ENCODE measurements at places on chromosomes 12 and 14.

DNA sequence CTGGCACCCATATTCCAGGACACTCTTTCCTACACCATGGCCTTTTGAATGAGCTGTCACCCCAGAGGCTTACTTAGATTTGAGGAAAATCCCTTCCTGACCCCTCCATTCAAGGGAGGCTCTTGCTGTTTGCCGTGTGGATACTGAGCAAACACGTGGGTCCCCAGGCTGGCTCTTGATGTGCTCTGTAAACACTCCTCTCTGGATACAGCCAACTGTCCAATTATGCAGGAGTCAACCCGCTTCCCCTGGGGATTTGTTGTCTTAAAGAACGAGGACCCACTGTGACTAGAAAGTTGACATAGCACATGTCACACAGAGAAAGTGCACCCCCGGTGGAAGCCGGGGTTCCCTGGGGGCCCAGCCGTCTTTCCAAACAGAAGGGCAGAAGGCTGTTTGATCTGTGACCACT lies 75.8 kb upstream of the CEP83 start:
- no peak for DNase-seq

DNA sequence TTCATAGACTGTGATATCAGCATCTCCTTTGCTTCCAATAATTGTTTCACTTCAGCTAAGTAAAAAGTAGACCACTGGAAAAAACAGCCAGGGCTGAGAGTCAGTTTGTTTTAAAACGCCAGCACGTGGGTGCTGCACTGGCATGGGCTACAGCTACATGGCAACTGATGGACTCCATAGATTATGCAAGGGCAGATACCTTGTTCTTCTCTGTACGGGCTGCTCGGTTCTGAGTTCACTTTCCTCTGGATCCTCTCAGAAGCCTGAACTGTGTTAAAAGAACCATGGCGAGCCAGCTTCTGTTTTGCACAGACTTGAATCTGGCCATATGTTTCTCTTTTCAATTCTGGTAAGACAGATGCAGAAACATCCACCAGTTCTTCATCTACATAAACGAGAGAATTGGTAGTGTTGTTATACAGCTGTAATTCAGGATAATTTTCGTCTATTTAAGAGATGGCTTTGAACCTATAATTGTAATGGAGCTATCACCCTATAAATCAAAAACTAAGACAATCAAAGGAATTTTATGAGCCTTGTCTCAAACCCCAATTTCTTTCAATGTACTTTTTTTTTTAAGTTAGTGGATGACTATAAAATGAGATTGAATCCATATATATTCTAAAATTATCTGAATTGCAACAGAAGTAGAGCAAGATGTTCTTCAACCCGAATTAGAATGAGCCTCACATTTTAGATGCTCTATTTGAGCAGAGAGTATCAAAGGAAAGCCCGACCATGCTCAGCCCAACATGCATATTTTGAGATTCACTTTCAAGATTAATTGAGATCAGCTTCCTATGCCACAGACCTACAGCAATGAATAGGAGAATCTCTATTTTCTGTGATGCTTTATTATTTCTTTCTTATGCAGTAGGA lies 31.5 kb downstream of the E2F7 start:
- DNase-seq, result no peak

- DNase-seq, result no peak
These were observed 16.4 kb downstream of the WSB2 start for GRCh38 chr12:118044577-118044976.

DNA sequence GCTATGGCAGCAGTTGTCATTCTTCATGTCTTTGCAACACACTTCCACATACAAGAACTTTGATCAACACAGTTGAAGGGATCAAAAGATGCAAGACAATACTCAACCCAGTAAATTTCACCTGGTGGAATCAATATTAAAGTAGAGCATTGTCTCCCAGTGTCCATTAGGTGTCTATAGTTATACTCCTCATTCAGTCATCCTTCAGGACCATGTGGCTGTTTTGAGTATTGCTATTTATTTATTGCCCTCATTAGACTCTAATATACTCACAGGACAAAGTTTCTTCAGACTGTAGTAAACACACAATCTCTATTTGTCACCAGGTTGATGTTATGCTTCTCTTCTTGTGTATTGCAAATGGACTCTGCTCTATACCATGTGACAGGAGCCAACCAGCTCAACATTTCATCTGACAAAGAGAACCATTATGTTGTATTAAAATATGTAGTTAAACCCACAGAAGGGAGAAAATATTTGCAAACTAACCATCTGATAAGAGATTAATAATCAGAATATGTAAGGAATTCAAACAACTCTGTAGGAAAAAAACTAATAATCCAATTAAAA lies 146.6 kb downstream of the TGFB3 start:
- no peak for DNase-seq

- peak; percentile 74 for DNase-seq
These were observed 9.4 kb downstream of the ASPG start for GRCh38 chr14:104094709-104095425.

DNA sequence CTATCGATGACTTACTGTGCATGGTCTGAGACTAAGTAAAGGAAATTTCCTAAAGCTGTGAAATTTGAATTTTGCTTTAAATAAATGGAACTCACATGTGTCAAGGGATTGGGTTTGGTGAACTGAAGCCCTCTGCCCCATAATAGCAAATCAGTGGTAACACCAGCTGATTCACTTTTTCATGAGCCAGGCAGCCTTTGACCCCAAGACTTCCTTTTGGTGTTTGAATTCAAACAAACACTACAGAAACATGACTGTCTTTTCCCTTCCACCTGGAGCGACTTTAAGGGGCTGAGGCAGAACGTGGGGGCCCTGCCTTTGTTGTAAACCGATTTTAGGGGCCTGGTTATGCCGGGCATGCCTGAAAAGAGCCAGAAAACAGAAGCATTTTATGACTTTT lies 28.8 kb downstream of the KCTD10 start:
- no peak for DNase-seq

GRCh38 chr14:59772233-59772632 lies 98.3 kb downstream of the RTN1 start:
- no peak for DNase-seq

DNA sequence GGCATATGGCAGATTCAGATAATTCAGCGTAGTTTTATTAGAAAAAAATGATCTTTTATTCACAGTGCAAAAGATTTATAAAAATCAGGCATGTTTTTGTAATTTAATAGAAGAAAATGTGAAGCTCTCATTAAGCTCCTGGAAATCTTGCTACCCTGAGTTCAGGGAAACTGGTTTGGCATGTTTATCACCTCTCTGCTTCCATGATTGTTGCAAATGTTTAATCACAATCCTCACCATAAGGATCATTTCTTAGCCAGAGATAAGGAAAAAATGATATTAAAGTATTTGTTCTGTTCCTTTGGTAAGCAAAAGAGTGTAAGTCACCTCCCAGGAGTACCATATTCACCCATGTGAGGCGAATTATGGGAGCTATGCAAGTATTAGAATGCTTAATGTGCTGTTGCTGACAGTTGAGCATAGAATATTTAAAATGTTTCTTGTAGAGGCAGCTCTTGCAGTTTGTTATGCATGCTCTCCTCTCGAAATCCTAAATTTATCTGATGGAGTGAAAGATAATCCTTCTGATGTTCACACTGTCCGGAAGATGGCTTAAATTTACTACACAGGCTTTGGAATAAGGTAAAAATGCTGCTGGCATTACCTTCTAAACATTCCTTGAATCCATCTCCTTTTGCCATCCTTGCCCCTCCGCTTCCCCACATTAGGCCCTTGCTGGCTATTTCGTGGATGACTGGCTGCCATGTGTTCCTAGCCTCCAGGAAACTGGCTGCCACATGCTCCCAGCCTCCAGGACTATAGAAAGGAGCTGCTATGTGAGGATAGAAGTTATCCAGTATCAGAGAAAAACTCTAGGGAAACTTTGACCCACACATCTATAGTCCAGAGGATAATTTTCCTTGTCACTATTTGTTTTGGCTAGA lies 115.8 kb upstream of the CCDC198 start:
- DNase-seq, result no peak

- no peak for DNase-seq
These were observed 232.6 kb downstream of the VRK1 start for GRCh38 chr14:97029800-97030199.

DNA sequence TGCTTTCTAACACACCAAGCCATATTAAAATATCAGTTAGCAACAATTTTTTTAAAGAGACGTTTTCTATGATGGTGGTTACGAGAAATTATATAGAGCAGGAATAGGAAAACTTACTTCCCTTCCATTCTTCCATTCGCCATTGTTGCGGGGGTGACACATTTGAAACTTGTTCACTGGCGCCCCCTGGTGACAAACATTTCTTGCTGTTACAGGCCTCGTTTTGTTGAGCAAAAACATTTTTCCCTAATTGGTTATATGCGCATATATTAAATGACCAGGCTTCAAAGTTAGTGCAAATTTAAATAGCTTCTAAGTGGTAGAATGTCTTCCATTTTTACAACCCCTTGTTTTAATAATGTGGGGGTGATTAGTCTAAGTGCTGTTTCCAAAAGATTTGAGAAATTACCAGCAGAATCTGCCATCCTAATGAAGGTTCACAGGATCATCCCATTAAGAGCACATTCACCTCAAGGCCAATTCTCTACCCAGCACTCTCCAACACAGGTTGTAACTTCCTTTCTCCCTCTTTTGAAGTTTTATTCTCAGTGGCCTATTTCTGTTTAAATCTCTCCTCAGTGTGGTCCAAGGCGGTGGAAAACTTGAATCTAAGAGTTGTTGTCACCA lies 1124.7 kb downstream of the FLRT2 start:
- peak; percentile 39 for DNase-seq

GRCh38 chr12:116694653-116695463 lies 43.0 kb downstream of the SPRING1 start:
- no peak for DNase-seq

DNA sequence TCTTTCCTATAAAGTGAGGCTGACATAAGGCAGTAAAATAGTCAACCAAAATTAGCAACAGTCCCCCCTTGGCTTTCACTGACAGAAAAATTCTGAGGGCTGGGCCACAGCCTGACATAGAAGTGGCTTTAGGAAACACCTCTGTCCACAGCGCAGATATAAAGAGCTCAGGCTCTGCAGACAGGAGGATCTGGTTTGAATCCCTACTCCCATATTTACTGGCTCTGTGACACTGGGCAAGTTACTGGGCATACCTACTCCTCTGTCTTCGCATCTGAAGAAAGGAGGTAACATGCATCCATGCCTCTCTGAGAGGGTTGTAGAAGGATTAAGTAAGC lies 95.3 kb downstream of the STXBP6 start:
- no peak for DNase-seq

DNA sequence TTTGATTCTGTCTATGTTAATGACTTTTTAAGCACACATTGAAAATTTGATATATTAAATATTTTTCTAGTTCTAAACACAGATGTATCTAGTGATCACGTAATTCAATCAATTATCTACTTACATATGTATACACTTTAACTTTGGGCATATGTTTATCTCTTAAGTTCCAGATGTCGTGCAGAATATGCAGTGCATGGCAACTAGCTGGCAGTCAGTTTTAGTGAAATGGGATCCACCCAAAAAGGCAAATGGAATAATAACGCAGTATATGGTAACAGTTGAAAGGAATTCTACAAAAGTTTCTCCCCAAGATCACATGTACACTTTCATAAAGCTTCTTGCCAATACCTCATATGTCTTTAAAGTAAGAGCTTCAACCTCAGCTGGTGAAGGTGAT lies 105.3 kb downstream of the PTPRQ start:
- DNase-seq, result no peak

- no peak for DNase-seq
These were observed 1.5 kb upstream of the PCK2 start for GRCh38 chr14:24092505-24093206.

DNA sequence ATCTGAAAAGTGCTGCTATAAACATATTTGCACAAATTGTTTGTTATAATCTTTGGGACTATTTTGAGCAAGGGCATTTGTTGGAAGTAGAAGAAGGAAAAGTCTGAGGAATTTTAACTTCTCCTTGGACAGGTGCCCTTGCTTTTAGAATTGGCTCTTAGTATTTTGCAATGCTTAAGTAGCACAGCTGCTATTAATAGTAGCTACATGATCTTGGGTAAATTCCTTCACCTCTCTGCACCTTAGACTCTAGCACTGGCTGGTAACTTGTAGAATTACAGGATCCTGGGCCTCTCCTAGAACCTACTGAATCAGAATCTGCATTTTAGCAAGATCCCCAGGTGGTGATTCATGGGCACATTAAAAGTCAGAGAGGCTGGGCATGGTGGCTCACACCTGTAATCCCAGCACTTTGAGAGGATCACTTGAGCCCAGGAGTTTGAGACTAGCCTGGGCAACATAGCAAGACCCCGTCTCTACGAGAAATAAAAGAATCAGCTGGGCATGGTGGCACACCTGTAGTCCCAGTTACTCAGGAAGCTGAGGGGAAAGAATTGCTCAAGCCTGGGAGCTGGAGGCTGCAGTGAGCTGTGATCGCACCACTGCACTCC lies 10.8 kb upstream of the TMEM120B start:
- no peak for DNase-seq

- DNase-seq, result no peak
These were observed 5.4 kb downstream of the RAPGEF3 start for GRCh38 chr12:47753021-47754001.

DNA sequence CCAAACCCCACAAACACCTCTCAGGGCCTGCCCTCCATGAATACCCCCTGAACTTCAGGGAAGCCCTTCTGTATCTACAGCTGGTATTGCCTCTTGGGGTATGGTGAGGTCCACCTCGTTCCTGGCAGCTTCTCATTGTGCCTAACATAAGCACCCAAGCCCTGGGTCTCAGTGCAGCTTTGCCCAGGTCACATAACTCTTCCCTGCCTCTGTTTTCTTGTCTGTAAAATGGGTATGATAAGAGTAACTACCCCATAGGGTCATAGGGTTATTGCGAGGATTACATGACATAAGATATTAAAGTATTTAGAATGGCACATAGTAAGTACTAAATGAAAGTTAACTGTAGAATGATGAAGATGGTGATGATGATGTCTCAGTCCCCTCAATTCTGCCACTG lies 190.0 kb upstream of the PWP1 start:
- no peak for DNase-seq

GRCh38 chr12:66066929-66067523 lies 63.5 kb downstream of the LLPH start:
- no peak for DNase-seq

- no peak for DNase-seq
These were observed 11.1 kb downstream of the KRT75 start for GRCh38 chr12:52423035-52423434.

- DNase-seq, result no peak
These were observed 25.2 kb upstream of the AKAP6 start for GRCh38 chr14:32303865-32304264.

GRCh38 chr12:28811457-28811856 lies 337.6 kb upstream of the FAR2 start:
- no peak for DNase-seq

GRCh38 chr12:63846238-63846967 lies 1.9 kb downstream of the SRGAP1 start:
- no peak for DNase-seq

GRCh38 chr14:51963286-51963685 lies 26.1 kb upstream of the RTRAF start:
- DNase-seq, result no peak

DNA sequence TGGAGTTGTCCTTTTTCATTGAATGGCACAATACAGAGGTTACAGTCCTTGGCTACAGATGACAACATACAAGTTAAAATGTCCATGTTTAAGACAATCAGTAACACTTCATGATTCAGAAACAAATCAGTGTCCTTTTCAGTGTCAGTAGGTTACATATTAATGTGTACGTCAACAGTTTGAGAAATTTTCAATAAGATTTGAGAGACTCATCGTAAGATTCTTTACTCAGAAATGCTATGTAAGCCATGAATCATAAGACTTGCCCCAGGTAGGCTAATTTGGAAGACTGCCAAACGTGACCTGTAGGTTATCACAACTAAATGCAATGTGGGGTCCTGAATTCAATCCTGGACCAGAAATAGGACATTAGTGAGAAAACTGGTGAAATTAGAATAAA lies 3.5 kb downstream of the RDH12 start:
- no peak for DNase-seq

GRCh38 chr12:2187195-2187945 lies 134.6 kb downstream of the CACNA1C start:
- DNase-seq, result no peak

Measured in activated CD4-positive, alpha-beta T cell treated with anti-CD3 and anti-CD28 coated beads, Interleukin-2, amount 10 ng/mL, durations not matched to agents 7 days and 5 days (primary cell).